ENCODE measurements at places on chromosomes 7 and 10.

DNA sequence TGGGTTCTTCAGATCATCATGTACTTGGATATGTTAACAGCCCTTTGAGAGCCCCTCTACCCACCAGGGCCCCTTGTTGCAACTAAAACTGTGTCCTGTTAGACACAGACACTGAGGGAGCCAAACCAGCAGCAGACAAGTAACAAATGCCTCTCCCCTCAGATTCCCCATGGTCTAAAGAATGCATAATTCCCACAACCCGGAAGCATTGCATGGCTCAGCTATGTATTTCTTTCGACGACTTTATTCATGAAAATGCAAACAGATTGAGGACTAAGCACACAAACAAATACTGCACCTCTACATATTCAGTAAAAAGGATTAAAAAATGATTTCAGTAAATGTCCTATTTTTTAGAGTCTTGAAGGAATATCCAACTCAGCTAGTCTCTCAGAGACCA lies 70.1 kb upstream of the HECW1 start:
- no peak for DNase-seq

GRCh38 chr7:38907066-38907465 lies 1.9 kb downstream of the VPS41 start:
- no peak for DNase-seq

DNA sequence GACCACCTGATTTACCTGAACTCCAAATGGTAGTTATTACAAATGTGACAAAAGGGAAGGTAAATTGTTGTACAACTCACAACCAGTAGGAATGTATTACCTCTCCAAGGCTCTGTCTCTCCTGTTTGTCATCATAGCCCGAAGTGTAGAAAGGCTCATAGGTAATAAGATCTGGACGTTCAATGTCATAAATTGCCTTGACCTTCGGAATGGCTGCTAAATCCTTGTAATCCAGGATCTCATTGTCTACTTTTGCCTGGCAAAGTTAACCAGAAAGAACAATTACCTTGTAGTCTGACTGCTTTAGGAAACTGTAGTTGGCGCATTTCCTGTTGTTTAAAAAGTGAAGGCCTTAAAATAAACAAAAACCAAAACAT lies 68.6 kb upstream of the AFAP1L2 start:
- DNase-seq = no peak

GRCh38 chr7:74223711-74224510 lies 14.1 kb downstream of the LAT2 start:
- no peak for DNase-seq

- no peak for DNase-seq
Observed at GRCh38 chr10:79247373-79248137, 99.7 kb upstream of the PPIF start.

- DNase-seq = no peak
Observed at GRCh38 chr7:16098058-16098457, 323.3 kb downstream of the CRPPA start.

- DNase-seq = no peak
Observed at GRCh38 chr10:100731407-100732240, 13.8 kb upstream of the PAX2 start.

- no peak for DNase-seq
Observed at GRCh38 chr7:27351137-27351536, 108.5 kb downstream of the EVX1 start.

- DNase-seq = no peak
Observed at GRCh38 chr7:66880053-66880452, 41.0 kb upstream of the TMEM248 start.

DNA sequence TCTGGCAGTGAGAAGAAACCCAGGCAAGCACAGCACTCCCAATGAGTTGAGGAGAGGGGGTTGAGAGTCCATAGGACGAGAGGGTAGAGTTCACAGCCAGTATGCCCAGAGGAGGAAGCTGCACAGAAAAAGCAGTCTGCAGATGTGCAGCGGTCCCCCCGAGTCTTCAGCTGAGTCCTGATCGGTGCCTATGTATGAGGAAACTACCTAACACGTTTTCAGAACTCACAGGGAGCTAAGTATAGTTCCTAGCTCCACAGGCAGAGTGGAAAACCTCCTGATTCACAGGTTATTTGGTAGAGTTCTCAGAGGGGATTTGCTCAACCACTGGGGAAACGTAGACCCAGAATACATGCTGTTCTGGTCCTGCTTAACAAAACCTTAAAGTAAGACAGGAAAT lies 271.3 kb upstream of the CNTNAP2 start:
- no peak for DNase-seq

GRCh38 chr10:34206935-34207268 lies 608.2 kb downstream of the PARD3 start:
- no peak for DNase-seq

GRCh38 chr10:7412928-7413282 lies 2.1 kb upstream of the SFMBT2 start:
- no peak for DNase-seq

GRCh38 chr10:97889461-97890265 lies 40.0 kb downstream of the GOLGA7B start:
- DNase-seq = peak; percentile 31

GRCh38 chr7:44881066-44881600 lies 4.2 kb downstream of the PURB start:
- DNase-seq = no peak

DNA sequence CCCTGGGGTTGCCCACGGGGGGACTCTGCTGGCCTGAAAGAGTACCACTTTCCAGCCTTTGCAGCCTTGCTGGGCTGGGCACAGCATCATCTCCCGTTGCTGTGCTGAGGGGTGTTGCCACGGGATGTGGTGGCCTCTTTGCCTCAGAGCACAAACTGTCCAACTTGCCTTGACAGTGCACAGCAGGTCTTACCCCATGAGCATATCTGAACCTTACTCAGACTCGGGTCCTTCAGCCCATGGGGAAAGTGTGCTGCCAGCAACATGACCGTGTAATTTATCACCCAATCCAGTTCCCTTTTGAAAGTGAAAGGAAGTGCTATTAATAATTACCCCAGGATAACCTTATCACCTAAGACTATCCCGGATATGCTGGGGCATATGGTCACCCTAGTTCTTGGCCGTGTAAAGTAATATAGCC lies 46.8 kb downstream of the TBXAS1 start:
- no peak for DNase-seq

DNA sequence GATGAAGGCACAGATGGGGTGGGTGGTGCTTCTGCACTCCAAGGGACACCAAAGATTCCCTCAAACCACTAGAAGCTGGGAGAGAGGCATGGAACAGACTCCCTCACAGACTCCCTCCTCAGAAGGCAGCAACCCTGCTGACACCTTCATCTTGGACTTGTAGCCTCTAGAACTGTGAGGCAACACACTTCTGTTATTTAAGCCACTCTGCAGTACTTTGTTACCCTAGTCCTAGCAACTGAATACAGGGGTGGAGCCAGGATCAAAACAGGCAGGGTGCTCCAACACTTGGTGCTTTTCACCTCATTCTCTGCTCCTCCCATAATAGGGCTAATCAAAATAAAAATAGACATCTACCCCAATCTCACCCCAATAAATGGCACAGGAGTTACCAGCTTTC lies 2.3 kb upstream of the GSTO1 start:
- DNase-seq = no peak

DNA sequence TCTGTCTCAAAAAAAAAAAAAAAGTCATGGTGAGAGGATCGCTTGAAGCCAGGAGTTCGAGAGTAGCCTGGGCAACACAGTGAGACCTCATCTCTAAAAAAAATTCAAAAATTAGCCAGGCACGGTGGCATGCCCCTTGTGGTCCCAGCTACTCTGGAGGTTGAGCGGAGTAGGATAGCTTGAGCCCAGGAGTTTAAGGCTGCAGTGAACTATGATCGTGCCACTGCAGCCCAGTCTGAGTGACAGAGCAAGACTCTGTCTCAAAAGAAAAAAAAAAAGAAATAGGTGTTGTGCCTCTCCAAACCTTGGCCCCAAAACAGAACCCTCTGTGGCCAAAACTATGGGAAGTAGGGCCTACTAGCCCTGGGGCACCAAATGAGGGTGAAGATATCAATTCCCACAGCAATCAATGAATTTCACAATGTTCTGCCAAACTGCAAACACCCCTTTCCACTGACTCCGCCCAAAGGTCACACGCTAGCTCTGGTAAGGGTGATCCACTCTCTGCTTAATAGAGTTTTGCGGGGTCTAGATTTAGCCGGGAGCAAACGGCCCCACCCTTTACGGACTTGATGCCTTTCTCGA lies 16.9 kb downstream of the SSC4D start:
- no peak for DNase-seq

Measured in umbilical cord (tissue), 2 donors.